ENCODE measurements at places on chromosomes 2 and 18.

- no peak for DNase-seq
Observed at GRCh38 chr2:68250652-68251186, 1.6 kb downstream of the PPP3R1 start.

GRCh38 chr18:9153256-9153655 lies 16.7 kb downstream of the ANKRD12 start:
- DNase-seq: no peak

- no peak for DNase-seq
Observed at GRCh38 chr2:44130441-44130840, 38.2 kb upstream of the PPM1B start.

DNA sequence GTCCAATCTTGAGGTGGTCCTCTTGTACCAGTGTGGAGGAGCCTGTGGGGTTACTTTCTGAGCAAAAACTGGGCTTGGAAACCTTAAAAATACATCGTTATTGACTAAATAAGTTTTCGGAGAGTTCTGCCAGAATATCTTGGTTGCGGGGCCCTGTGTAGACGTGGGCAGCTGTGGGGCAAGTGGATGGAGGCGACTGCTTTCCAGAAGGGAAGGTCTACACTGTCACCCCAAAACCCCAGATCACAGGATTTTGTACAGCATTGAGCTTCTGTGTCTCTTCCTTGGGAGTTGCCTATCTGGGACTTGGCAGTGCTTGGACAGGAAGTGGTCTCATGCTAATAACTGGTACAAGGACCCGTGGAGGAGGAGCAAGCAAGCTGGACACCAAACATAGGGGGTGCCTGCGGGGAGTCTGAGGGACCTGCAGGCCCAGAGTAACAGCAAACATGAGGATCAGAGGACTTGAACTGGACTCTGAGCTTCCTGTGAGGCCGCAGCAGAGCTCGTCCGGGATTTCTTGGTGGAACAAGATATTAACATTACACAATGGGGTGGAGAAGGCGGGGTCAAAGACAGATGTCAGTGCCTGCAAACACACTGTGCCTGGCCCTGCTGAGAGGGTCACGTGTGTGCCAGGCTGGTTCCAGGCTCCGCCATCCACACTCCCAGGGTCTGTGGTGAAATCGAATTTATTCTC lies 48.0 kb upstream of the CTLA4 start:
- DNase-seq: no peak

- DNase-seq: no peak
Observed at GRCh38 chr18:5197032-5197434, at the start of gene AKAIN1. Gene AKAIN1, minus strand, starts transcription at chr18:5197257. Its CDS starts 204 bp downstream, at chr18:5197053.

GRCh38 chr2:182426082-182426917 lies 536 bp downstream of the PDE1A start:
- DNase-seq: no peak

- no peak for DNase-seq
Observed at GRCh38 chr18:23573626-23574431, 12.5 kb downstream of the NPC1 start.
